ENCODE measurements at places on chromosomes 4 and X. TPM values are rescaled to one million over a fixed set of nuclear protein-coding genes. Genes with fewer than 3 reads are reported as not detected.

The REELD1 gene
- total RNA-seq, result not detected

The MAGEC1 gene
- not detected for total RNA-seq

The DSPP gene
- total RNA-seq, result not detected

The SERTM2 gene
- total RNA-seq, result not detected

The NWD2 gene
- total RNA-seq, result not detected

The ATG4A gene
- total RNA-seq, result 11.6 TPM
